ENCODE measurements at places on chromosomes 7 and 10.
A peak's percentile ranks its signal among the peaks of the same experiment; 100 is the strongest.

GRCh38 chr10:76191336-76191735 lies 759.9 kb downstream of the LRMDA start:
- no peaks in the 10 kb centered on the region for H3K36me3 ChIP-seq
- H3K27ac ChIP-seq, result no peak overlapping the region
- no peaks in the 10 kb centered on the region for H3K4me1 ChIP-seq
- H3K4me3 ChIP-seq, result no peak overlapping the region
- no peaks in the 10 kb centered on the region for H3K27me3 ChIP-seq
- no peak for DNase-seq

- H3K4me3 ChIP-seq, result no peak overlapping the region
- H3K27me3 ChIP-seq, result no peaks in the 10 kb centered on the region
- peaks cover 17% of the 10 kb centered on the region for H3K4me1 ChIP-seq
- no peak for DNase-seq
These were observed 1264.1 kb upstream of the AUTS2 start for GRCh38 chr7:68334216-68334615.

- DNase-seq, result no peak
- H3K36me3 ChIP-seq, result no peaks in the 10 kb centered on the region
- no peak overlapping the region for H3K27ac ChIP-seq
- no peaks in the 10 kb centered on the region for H3K27me3 ChIP-seq
- no peak overlapping the region for H3K4me3 ChIP-seq
These were observed 93.0 kb upstream of the RSU1 start for GRCh38 chr10:16909961-16910792.

DNA sequence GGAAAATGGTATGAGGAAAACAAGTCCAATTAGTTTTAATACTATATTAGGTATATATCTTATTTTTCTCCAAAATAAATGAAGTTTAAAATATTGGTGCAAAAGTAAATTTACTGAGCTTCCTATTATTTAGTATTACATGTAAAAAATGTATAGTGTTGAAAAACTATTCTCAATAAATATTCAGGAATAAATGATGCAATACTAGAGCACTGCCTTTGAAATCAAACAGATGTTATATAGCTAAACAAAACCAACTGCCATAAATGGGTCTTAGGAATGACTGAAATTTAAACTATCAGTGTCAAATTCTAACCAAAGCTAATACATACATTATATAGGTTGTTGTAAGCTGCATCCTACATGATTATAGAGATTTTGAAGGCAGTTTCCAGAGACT lies 1434.0 kb upstream of the LRRTM3 start:
- H3K27me3 ChIP-seq, result no peaks in the 10 kb centered on the region
- no peak for DNase-seq
- H3K4me1 ChIP-seq, result no peaks in the 10 kb centered on the region
- no peak overlapping the region for H3K27ac ChIP-seq
- H3K36me3 ChIP-seq, result no peaks in the 10 kb centered on the region

GRCh38 chr10:78004215-78005026 lies 24.9 kb downstream of the POLR3A start:
- DNase-seq, result peak; percentile 74
- H3K27me3 ChIP-seq, result no peaks in the 10 kb centered on the region
- H3K27ac ChIP-seq, result peak overlapping the region; percentile 89
- H3K36me3 ChIP-seq, result no peaks in the 10 kb centered on the region
- no peak overlapping the region for H3K4me3 ChIP-seq

DNA sequence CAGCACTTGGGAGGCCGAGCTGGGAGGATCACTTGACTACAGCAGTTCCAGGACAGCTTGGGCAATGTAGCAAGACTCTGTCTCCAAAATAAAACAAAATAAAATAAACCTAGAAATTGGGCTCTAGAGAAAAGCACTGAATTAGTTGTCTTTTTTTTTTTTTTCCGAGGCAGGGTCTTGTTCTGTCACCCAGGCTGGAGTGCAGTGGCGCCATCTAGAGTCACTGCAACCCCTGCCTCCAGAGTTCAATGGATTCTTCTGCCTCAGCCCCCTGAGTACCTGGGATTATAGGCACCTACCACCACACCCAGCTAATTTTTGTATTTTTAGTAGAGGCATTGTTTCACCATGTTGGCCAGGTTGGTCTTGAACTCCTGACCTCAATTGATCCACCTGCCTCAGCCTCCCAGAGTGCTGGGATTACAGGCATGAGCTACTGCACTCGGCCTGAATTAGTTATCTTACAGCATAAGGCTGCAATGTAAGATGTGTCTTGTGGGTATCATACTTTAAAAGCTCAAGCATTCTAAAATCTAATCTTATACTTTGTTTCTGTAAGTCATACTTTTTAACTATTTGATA lies 12.8 kb downstream of the MEIG1 start:
- no peaks in the 10 kb centered on the region for H3K4me1 ChIP-seq
- no peak for DNase-seq
- no peak overlapping the region for H3K27ac ChIP-seq
- H3K27me3 ChIP-seq, result peaks cover 3% of the 10 kb centered on the region
- H3K4me3 ChIP-seq, result no peak overlapping the region

- peaks cover 52% of the 10 kb centered on the region for H3K4me1 ChIP-seq
- no peaks in the 10 kb centered on the region for H3K27me3 ChIP-seq
- no peaks in the 10 kb centered on the region for H3K36me3 ChIP-seq
- H3K4me3 ChIP-seq, result no peak overlapping the region
These were observed 37.4 kb downstream of the WIPF3 start for GRCh38 chr7:29843726-29844125.

GRCh38 chr7:47946581-47947354 lies 1.5 kb downstream of the PKD1L1 start:
- H3K27ac ChIP-seq, result peak overlapping the region; percentile 61
- no peak for DNase-seq
- H3K4me1 ChIP-seq, result no peaks in the 10 kb centered on the region

DNA sequence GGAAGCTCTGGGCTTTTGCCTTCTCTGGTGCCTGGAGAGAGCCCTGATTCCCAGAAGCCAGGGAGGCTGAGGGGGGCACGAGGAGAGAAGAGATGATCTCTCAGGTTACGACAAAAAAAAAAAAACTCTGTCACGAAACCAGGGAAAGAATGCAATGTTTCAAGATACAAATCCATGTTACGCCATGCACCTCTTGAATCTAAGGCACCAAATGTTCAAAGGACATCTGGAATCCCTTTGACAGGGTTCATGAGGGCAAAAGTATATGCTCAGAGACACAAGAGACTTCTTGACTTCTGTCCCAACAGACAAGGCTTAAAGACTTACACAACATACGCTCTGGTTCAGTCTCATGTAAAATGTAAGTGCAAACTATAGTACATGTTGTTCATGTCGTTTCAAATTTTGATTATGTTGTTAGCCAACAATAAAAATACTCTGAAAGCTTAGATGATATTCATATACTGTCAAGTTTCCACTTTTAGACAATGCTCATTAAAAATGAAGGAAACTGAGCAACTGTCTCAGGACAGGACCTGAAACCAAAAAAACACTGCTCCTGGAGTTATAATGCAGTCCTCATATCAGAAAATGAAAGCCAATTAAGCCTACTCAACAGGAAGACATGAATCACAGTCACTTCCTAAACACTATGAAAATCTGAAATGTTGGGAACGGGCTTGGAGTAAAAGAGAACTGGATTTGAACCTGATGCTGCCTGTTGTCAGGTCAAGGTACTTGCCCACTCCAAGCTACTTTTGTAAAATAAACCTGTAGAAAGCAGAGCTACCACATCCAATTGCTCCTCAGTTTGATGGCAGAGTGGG lies 72.3 kb downstream of the CHCHD3 start:
- DNase-seq, result no peak
- H3K27ac ChIP-seq, result no peak overlapping the region
- H3K36me3 ChIP-seq, result no peaks in the 10 kb centered on the region
- no peak overlapping the region for H3K4me3 ChIP-seq
- no peaks in the 10 kb centered on the region for H3K27me3 ChIP-seq
- peaks cover 19% of the 10 kb centered on the region for H3K4me1 ChIP-seq

DNA sequence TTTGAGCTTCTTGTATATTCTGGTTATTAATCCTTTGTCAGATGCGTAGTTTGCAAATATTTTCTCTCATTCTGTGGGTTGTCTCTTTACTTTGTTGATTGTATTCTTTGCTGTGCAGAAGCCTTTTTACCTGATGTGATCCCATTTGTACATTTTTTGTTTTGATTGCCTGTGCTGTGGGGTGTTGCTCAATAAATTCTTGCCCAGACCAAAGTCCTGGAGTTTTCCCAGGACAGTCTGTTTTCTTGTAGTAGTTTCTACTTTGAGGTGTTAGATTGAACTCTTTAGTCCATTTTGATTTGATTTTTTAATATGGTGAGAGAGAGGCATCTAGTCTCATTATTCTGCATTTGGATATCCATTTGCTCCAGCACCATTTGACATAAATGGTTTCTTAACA lies 588.7 kb upstream of the MBL2 start:
- H3K27ac ChIP-seq, result no peak overlapping the region
- H3K27me3 ChIP-seq, result no peaks in the 10 kb centered on the region
- no peaks in the 10 kb centered on the region for H3K36me3 ChIP-seq
- H3K4me3 ChIP-seq, result no peak overlapping the region
- DNase-seq, result no peak

DNA sequence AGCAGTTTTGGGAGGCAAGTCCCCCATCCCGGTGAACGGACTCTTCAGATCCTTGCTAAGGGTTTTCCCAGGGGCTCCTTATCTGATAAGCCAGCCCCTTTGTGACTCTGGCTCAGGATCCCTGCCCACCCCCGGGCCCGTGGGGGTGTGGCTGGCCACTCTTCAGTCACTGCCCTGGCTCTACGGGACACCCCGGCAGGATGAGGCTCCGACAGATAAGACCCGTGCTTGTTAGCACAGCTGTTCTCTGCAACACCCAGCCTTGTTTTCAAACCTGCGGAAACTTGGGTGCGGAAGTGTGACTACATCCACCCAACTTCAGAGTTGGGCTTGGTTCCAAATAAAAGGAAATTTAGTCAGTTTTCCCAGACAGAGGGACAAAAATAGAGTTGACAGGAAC lies 66.7 kb upstream of the PODXL start:
- H3K27me3 ChIP-seq, result no peaks in the 10 kb centered on the region
- no peaks in the 10 kb centered on the region for H3K36me3 ChIP-seq
- H3K4me1 ChIP-seq, result peaks cover 4% of the 10 kb centered on the region
- no peak for DNase-seq
- H3K27ac ChIP-seq, result no peak overlapping the region

- H3K4me3 ChIP-seq, result no peak overlapping the region
- H3K4me1 ChIP-seq, result no peaks in the 10 kb centered on the region
- no peak overlapping the region for H3K27ac ChIP-seq
- no peaks in the 10 kb centered on the region for H3K36me3 ChIP-seq
These were observed 166.0 kb upstream of the SP4 start for GRCh38 chr7:21261627-21262594.

DNA sequence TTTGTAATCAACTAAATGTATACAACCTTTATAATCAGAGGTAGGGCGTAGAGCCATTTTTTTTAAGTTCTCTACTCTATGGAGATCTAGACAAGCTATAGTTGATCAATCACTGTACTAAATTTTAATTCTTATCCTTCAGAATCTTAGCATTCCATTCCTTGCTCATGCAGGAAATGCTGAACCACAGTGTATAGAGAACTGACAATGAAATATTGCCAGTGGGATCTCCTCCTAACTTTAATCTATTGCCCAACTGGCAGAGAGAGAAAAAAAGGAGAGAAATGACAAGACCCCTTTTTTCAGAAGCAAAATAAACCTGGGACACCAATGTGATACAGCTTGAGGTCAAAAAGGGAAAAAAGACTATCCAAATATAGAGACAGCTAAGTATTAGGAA lies 26.4 kb upstream of the PPP3CB start:
- no peaks in the 10 kb centered on the region for H3K27me3 ChIP-seq
- no peaks in the 10 kb centered on the region for H3K4me1 ChIP-seq
- no peak for DNase-seq
- H3K36me3 ChIP-seq, result peaks cover 11% of the 10 kb centered on the region
- no peak overlapping the region for H3K4me3 ChIP-seq

- DNase-seq, result no peak
- H3K4me3 ChIP-seq, result no peak overlapping the region
- no peaks in the 10 kb centered on the region for H3K27me3 ChIP-seq
- H3K36me3 ChIP-seq, result no peaks in the 10 kb centered on the region
- no peak overlapping the region for H3K27ac ChIP-seq
These were observed 146.8 kb downstream of the HIBADH start for GRCh38 chr7:27515933-27516332.

- H3K4me3 ChIP-seq, result peak overlapping the region; percentile 58
- H3K27ac ChIP-seq, result peak overlapping the region; percentile 69
- no peaks in the 10 kb centered on the region for H3K36me3 ChIP-seq
- DNase-seq, result no peak
- H3K4me1 ChIP-seq, result peaks cover 7% of the 10 kb centered on the region
These were observed 118.8 kb downstream of the CDK6 start for GRCh38 chr7:92717623-92717992.

DNA sequence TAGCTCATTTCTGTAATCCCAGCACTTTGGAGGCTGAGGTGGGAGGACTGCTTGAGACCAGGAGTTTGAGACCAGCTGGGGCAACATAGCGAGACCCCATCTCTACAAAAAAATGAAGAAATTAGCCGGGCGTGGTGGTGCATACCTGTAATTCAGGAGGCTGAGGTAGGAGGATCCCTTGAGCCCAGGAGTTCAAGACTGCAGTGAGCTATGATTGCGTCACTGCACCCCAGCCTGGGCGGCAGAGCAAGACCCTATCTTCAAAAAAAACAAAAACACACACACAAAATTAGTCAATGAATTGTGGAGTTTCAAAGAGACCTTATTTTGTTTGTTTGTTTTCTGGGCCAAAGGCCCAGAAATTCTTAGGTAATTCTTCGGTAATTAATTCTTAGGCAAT lies 110.0 kb downstream of the CUX1 start:
- no peak overlapping the region for H3K4me3 ChIP-seq
- peaks cover 34% of the 10 kb centered on the region for H3K4me1 ChIP-seq
- no peaks in the 10 kb centered on the region for H3K27me3 ChIP-seq
- DNase-seq, result no peak
- peak overlapping the region; percentile 94 for H3K27ac ChIP-seq
- H3K36me3 ChIP-seq, result no peaks in the 10 kb centered on the region

- DNase-seq, result no peak
- H3K27me3 ChIP-seq, result no peaks in the 10 kb centered on the region
- no peak overlapping the region for H3K27ac ChIP-seq
- H3K36me3 ChIP-seq, result no peaks in the 10 kb centered on the region
- no peak overlapping the region for H3K4me3 ChIP-seq
These were observed 6.9 kb upstream of the H2AZ2 start for GRCh38 chr7:44854644-44855364.

GRCh38 chr7:40156988-40157387 lies 22.2 kb downstream of the SUGCT start:
- no peak overlapping the region for H3K4me3 ChIP-seq
- no peaks in the 10 kb centered on the region for H3K36me3 ChIP-seq

DNA sequence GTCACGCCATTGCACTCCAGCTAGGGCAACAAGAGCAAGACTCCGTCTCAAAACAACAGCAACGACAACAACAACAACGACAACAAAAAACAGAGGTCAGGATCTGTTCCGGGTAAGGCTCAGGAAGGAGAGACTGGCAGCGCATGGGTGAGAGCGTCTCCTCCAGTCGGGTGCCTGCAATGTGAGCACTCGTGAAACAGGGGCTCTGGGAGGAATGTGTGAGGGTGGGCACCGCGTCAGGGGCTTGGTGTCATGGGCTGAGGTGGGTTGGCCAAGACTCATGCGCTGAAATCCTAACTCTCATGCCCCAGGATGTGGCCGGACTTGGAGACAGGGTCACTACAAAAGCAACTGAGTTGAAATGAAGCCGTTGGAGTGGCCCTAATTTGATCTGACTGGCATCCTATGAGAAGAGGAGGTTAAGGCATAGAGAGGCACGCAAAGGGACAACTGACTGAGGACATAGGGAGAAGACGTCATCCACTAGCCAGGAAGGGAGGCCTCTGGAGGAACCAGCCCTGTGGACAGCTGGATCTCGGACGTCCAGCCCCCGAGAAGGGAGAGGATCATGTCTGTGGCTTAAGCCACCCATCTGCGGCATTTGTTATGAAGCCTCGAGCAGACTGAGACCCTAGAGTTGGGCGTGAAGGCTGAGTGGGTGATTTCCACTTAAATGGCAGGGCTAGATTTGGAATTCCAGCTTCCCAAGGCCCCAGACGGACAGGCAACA lies 241.5 kb upstream of the PITRM1 start:
- H3K4me1 ChIP-seq, result no peaks in the 10 kb centered on the region
- no peak overlapping the region for H3K4me3 ChIP-seq
- no peak for DNase-seq
- no peaks in the 10 kb centered on the region for H3K27me3 ChIP-seq

Data from gastrocnemius medialis (tissue), 4 donors.